T-helper 9 cell (primary cell): ENCODE measurements at places on chromosomes 6 and 20.

GRCh38 chr6:88806728-88807127 is 156.7 kb downstream of the RNGTT start:
- no peak for DNase-seq

GRCh38 chr6:161139766-161140553 is 133.9 kb downstream of the AGPAT4 start:
- no peak for DNase-seq

DNA sequence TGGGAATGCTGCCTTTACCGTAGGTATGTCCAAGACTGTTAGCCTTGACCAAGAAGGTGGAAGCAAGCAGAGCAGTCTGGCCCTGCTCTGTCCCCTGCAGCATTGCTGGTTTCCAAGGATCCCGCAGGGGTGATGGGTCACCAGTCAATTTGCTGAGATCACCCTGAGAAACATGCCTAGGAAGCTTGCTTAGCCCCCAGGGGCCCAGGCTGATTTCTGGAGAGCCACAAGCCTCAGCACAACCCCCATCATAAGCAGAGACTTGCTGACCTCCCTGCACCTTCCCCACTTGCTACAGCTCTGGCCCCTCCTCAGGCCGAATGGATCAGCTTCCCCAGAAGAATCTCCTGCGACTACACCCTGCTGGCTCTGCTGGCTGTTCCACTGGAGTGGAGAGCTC is 21.5 kb downstream of the ARHGAP40 start:
- no peak for DNase-seq

- DNase-seq = no peak
Measured at GRCh38 chr6:46284475-46284874, 113.7 kb upstream of the ENPP5 start.

DNA sequence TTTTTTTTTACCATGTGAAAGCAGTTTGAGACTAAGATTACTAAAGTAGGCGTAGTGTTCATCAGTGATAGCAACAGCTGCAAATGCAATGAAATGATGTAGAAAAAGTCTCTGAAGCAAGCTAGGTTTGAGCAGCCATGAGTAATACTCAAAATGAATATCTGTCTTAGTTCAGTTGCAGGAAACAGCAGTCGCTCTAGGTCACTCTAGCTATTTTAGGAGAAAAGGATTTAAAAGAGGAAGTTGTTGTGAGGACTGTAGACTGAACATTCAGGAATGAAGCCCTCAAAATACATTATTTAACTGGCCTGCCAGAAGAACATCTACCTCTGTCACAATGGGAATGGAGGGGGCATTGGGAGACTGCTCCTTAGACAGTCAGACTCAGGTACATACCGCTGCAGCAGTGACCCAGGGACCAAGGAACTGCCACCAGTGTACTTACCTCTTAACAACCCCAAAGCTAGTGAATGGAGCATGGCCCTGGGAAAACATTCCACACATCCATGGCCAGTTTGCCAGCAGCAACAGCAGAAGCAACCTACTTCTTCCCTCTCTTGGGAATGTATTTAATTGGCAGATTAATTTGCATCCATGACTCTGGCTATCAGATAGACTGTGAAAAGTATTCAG is 243.0 kb upstream of the KHDRBS2 start:
- no peak for DNase-seq

DNA sequence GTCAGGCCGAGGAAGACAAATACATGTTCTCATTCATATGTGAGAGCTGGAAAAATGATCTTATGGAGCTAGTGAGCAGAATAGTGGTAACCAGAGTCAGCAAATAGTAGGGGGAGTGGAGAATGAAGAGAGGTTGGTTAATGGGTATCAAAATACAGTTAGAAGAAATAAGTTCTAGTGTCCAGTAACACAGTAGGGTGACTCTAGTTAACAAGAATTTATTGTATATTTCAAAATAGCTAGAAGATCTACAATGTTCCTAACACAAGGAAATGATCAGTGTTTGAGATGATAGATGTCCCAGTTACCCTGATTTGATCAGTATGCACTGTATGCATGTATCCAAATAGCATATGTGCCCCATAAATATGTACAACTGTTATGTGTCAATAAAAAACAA is 128.4 kb downstream of the BCKDHB start:
- DNase-seq = no peak

DNA sequence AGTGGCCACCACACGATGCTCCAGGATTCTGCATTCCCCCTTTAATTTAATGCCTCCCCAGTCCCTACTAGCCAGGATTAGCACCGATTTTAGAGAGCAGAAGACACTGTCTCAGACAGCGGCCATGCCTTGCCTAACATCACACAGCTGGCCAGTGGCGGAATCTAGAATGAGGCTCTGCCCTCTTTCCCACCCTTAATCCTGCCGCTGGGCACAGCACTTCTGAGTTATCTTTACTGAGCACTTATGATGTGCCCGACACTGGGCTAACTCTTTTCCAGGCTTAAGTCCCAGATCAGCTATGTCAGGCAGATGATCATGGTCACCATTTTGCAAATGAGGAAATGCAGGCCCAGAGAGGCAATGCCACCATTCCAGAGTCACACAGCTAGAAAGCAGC is 5.6 kb upstream of the BPIFA2 start:
- DNase-seq = no peak

- no peak for DNase-seq
Measured at GRCh38 chr20:14573676-14574075, 236.3 kb upstream of the FLRT3 start.

GRCh38 chr6:149284904-149285303 is 32.6 kb upstream of the TAB2 start:
- no peak for DNase-seq

GRCh38 chr6:145895802-145896201 is 68.4 kb downstream of the SHPRH start:
- DNase-seq = no peak

DNA sequence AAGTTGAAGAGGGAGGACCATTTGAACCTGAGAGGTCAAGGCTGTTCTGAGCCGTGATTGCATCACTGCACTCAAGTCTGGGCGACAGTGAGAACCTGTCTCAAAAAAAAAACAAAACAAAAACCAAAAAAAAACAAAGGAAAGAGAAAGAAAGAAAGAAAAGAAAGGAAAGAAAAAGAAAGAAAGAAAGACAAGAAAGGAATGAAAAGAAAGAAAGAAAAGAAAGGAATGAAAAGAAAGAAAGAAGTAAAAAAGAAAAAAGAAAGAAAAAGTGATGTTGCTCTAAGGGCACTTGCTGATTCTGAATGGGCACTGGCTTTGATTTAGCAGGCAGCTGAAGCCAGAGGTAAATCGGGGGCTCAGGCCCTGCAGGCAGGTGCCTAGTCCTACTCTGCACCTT is 161.0 kb downstream of the MCHR2 start:
- DNase-seq = no peak

DNA sequence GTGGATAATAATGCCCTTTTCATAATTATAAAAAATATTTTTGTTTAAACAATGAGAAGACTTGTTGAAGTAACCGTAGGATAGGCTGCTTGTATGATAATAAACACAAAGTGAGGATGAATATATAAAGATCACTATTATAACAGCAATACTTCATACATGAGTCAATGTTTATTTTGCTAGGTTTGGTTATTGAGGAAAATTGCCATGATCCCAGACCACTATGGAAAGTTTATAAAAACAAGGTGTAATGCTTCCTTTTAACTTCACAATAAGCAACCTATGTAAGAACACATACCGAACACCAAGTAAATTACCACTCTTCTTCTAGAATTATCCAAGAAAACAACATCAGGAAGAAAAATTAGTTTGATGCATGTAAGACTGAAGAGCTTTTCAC is 495.3 kb upstream of the RNF217 start:
- no peak for DNase-seq

- DNase-seq = no peak
Measured at GRCh38 chr6:91486200-91486599, 899.3 kb upstream of the MAP3K7 start.

GRCh38 chr6:27550692-27551091 is 77.8 kb upstream of the ZNF184 start:
- DNase-seq = no peak

DNA sequence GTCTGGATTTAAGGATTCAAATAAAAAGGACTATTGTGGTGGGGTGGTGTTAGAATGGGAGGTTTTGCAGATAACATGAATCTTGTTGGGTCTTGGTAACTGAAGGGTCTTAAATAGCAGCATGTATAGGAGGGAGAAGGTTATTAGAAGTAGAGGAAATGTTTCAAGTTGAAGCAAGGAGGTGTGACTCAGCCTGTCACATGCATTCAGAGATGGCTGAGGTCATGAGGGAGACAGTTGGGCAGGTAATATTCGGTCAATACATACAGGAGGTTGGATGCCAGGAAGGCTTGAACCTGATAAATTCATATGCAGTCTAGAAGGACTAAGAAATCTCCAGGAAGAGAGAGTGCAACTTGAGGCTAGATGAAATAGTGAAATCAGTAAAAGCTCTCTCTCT is 6.1 kb downstream of the KLHL31 start:
- no peak for DNase-seq

GRCh38 chr6:32607988-32608298 is 18.3 kb upstream of the HLA-DRB1 start:
- DNase-seq = no peak

DNA sequence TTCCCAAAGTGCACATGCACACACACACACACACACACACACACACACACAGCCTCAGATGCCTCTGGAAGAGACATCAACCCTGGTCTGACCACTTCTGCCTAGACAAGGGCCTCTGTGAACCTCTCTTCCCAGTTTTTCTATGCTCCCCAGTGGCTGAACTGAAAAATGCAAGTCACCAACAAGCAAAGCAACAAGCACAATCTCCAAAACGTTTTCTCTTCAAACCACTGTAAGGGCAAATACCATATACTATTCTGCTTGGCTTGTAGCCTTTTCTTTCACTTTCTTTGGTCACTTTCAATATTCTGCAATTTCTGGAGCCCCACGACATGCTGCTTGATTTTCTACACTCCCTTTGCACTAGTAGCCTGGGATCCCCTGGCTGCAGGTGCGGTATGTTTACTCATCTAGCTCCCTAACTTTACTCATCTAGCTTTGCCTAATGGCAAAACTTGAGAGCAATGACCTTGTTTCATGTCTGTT is 121.4 kb upstream of the DST start:
- no peak for DNase-seq
